ENCODE measurements at places on chromosomes 5 and 9. TPM values are rescaled to one million over a fixed set of nuclear protein-coding genes. Genes with fewer than 3 reads are reported as not detected.
A peak's percentile ranks its signal among the peaks of the same experiment; 100 is the strongest.

SLC9A3 gene
- 2.3 TPM for total RNA-seq

PRR7 gene
- 28.6 TPM for total RNA-seq

PALM2AKAP2 gene
- total RNA-seq: 2.1 TPM

TRPM3 gene
- 0.06 TPM for total RNA-seq

OBP2A gene
- total RNA-seq: not detected

GMCL2 gene
- total RNA-seq: not detected

PLCXD3 gene
- 0.02 TPM for total RNA-seq

BTNL3 gene
- not detected for total RNA-seq

ARID3C gene
- total RNA-seq: not detected

FBXW2 gene
- total RNA-seq: 10.4 TPM

OR1Q1 gene
- not detected for total RNA-seq

- DNase-seq: no peak
These were observed 33.8 kb upstream of the NTNG2 start for GRCh38 chr9:132127888-132128534.

DNA sequence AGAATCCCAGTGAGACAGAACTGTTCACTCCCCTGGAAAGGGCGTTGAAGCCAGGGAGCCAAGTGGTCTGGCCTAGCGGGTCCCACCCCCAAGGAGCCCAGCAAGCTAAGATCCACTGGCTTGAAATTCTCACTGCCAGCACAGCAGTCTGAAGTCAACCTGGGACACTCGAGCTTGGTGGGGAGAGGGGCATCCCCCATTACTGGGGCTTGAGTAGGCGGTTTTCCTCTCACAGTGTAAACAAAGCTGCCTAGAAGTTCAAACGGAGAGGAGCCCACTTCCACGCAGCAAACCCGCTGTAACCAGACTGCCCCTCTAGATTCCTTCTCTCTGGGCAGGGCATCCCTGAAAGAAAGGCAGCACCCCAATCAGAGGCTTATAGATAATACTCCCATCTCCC is 45.1 kb upstream of the PTGER4 start:
- no peak for DNase-seq

GRCh38 chr9:106859957-106860720 is 2.8 kb upstream of the ZNF462 start:
- peak; percentile 6 for DNase-seq

- no peak for DNase-seq
These were observed 68.8 kb upstream of the FCN2 start for GRCh38 chr9:134811673-134812342.

DNA sequence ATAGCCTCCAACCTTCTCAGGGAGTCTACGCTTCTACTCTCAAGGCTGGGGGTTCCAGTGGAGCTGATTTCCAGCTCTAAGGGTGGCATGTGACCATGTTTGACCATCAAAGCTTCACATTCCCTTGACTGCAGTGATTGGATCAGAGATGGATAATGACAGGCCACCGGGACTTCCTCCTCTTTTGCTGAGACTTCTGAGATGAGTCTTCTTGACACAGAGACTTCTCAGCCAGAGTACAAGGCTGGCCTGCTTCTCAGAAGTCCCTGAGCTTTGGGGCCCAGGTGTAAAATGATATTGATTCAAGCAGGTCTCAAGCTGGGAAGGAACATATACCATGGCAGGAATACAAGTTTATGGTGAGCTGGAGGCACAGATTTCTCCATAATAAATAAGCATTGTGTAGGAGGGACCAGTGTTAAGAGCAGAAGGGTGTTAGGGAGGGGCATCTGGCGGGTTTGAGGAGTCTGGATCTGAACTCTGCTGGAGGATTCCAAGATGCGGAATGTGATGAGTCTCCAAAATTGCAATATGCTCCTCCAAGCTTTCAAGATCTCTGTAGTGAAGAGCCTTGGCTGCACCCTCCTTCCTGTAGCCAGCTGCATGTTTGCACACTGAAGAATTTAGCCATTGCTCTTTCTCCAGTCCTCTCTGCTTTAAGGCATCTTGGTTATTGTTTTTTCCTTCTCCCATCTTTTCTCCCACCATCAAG is 41.7 kb upstream of the HSD17B4 start:
- no peak for DNase-seq

- no peak for DNase-seq
These were observed 49.0 kb downstream of the NKD2 start for GRCh38 chr5:1057485-1058082.

DNA sequence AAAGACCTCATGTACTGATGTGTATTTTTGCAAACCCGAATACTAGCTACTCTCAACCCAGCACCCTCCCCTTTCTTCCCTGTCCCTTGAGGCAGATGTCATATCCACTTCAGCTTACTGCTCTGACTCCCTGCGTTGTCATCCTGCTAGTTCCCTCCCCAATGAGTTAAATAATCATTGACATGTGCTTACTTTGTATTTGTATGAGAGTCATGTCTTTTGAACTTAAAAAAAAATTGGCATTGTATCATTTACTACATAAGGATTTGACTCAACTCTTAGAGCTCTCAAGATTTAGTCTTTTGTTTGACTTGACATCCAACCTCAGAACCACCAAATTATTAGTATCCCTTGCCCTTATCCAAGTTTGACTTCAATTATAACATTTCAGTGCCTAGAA is 219.7 kb upstream of the TUT7 start:
- DNase-seq: no peak

GRCh38 chr5:167845952-167846351 is 445.5 kb upstream of the WWC1 start:
- no peak for DNase-seq

DNA sequence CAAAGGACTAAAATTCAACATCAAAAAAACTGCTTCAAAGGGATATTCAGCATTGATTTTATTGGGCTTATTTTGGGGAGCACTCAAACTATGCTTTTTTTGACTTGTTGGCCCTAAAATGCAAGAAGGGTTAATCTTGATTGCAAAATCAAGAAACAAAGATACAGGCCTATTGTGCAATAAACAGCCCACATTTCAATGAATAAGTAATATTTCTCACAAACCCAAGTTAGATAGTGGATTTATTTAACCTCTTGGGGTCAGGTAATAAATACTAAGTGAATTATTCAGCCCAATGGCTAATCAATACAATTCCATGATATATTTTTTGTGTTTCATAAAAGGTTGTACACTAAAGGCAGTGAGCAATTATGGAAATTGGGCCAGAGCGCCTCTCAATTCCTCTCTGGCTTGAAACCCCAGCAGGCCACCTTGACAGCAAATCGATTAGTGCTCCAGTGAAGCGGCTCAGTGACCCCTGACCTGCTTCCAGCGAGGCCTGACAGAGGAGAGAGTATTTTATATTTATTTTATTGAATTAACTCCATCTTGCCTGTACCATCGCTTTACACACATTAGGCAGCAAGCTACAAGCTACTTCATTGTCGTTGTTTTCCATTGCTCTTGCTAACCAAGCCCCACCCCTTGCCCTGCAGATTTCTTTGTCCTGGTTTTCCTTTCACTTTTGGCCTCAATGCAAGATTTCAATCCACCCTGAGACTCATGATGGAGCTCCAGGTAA is 65.5 kb downstream of the EBF1 start:
- DNase-seq: peak; percentile 53

GRCh38 chr5:126103050-126103449 is 320.2 kb upstream of the GRAMD2B start:
- no peak for DNase-seq

DNA sequence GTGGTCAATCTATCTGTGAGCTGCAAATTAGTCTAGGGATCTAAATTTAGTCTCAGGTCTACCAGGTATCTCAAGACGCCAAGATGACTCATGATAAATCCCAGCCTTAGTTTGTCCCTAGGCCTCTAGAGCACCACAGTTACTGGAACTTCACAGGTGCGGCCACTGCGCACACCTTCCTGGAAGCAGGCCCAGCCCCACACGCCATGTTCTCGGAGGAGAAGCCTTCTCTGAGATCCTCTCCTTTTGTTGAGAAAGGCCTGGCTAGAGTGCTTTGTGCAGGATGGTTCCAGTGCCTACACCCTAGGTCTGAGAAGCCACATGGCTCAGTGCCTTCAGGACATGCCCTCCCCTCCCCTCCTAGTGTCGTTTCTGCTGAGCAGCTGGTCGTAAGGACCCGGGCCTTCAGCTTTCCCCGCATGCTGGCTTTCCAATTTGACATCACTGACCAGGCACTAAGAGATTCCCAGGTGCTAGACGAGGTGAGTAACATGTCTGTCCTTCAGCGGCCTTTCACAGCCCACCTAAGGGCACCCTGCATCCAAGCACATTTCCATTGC is 51.9 kb downstream of the IPPK start:
- DNase-seq: no peak

GRCh38 chr5:82356021-82356420 is 77.9 kb upstream of the RPS23 start:
- DNase-seq: no peak

GRCh38 chr5:38527475-38527874 is 29.0 kb downstream of the LIFR start:
- DNase-seq: no peak

DNA sequence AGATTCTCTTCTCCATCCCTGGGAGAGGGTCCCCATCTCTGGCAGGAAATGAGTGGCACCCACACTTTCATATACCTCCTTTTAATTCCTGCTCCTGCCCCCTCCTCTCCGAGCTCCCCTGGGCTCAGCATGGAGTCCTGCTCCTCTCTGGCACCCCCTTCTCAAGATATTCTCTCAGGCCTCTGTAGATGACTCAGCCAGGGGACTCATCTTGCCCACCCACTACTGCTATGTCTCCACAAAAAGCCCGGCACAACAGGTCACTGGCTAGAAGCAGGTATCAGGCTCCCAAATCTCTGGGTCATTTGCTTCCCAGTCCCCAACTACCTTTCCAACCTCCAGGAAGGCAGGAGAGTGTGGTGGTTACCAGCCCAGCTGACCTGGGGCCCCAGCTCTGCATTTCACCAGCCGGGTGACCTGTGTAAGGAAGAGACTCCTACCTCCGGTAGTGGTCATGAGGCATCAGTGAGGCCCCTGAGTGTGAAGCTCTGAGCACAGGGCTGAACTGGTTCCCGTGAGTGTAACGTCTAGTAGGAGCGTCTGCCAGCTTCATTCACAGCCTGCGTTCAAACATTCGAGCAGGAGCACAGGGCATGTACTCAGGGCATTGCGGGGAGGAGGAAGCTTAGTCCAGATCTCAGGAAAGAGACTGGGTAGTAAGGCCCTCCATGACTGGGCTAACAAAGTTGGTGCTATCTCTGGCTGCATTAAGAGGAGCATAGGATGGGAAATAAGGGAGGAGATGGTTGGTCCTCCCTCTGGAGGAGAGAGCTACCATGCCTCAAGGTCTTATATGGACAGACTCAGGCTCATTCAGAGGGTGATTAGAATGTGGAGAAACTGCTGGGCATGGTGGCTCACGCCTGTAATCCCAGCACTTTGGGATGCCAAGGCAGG is 63.7 kb downstream of the LMX1B start:
- no peak for DNase-seq

DNA sequence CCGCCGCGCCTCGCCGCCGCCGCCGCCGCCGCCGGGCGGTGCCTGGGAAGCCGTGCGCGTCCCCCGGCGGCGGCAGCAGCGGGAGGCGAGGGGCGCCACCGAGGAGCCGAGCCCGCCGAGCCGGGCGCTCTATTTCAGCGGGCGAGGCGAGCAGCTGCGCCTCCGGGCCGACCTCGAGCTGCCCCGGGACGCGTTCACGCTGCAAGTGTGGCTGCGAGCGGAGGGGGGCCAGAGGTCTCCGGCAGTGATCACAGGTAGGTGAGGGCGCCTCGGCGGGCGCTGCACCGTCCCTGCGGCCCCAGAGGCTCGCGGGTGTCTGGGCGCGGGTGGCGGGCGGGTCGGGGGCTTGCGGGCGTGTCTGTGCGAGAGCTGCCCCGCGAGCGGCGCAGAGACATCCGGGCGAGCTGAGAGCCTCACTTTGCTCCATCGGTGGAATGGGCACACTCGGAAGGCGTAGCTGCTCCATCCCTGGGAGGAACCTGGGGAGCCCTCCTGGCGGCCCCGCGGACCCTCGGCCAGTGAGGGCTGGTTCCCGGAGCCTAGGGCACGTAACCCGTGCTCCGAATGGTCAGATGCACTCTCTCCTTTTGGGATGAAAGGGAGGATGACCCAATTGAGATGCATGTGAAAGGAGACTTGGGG is 864 bp downstream of the PAPPA start:
- no peak for DNase-seq

- peak; percentile 14 for DNase-seq
These were observed 173.7 kb upstream of the SPEF2 start for GRCh38 chr5:35443803-35444595.

DNA sequence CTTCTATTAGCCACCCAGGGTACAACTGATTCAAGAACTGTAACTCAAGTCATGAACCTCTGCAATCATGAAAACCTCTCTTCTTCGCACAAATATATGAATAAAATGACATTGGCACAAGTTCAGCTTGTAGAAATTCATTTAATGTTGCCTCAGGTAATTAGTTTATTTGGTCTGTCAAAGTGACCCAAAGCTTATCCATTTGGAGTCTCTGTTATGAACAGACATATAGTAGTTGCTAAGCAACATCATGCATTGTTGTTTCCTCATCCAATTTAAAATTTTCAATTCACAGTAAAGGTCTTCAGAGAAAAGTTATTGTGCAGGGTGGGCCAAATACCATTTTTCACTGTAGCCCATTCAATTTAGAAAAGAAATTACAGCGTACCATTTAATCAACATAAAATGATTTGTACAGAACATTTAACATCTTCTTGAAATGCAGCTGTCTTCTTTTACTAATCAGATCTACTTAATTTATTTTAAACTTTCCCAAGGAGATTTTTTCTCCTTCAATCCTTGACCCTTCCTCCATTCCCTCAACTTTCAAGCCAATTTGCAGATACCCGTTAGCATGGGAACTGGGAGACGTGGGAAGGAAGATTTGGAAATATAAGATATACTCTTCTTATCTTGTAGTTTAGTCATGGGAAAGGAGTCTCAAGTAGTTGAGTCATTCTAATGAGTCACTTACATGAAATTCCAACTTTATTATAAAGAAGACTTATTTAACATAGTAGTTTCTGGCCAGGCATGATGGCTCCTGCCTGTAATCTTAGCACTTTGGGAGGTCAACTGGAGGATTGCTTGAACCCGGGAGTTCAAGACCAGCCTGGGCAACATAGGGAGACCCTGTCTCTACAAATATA is 231.3 kb downstream of the ATPSCKMT start:
- DNase-seq: peak; percentile 62

GRCh38 chr9:125547368-125547767 is 159.6 kb downstream of the MAPKAP1 start:
- DNase-seq: no peak

- DNase-seq: no peak
These were observed 383.2 kb upstream of the SGCD start for GRCh38 chr5:155943516-155944407.

DNA sequence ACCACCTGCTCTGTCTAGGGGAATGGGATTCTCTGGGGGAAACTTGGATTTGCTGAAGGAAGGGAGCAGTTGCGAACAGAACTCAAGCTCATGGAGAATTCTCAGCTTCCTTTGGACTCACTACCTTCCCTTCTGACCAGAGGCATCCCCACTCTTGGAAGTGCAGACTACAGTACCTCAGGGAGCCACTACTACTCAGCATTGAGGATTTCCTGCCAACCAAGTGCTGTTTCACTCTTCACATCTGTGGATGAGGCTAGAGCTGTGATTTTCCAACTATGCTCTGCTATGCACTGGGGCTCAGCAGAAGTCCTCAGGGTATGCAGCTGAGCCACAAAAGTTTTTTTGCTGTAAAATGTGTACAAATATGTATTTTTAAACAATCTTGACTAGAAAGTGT is 43.9 kb downstream of the MACROH2A1 start:
- no peak for DNase-seq

- DNase-seq: peak; percentile 72
These were observed 179.3 kb downstream of the ALDH1A1 start for GRCh38 chr9:72773570-72773969.

GRCh38 chr9:801399-802071 is 40.0 kb upstream of the DMRT1 start:
- peak; percentile 35 for DNase-seq
